ENCODE measurements at places on chromosomes 3 and 15.

- no peak overlapping the region for H3K4me3 ChIP-seq
- H3K4me1 ChIP-seq: no peaks in the 10 kb centered on the region
- no peaks in the 10 kb centered on the region for H3K36me3 ChIP-seq
- no peaks in the 10 kb centered on the region for H3K27me3 ChIP-seq
- no peak overlapping the region for H3K27ac ChIP-seq
- DNase-seq: no peak
Measured at GRCh38 chr15:65056106-65056505, 10.9 kb downstream of the SLC51B start.

DNA sequence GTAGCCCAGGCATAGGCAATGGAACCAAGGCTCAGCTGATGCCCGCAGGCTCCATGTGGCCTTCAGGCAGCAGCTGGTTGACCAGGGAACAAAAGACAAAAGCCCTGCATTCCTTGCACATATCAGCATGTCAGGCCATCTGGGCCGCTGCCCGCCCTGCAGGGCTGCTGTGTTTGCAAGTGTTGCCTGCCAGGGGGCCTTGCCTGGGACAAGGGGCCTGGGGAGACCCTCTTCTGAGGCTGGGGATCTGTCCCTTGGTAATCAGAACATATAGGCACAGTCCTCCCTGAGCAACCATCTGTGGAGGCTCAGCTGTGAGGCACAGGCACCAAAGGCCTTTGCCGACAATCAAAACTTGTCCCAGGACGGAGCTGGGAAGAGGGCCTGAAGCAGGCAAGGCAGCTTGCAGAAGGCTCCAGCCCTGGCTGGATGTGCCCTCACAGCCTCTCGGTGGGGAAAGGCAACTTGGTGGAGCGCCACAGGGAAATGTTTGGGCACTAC is 138.2 kb downstream of the TPRA1 start:
- H3K4me3 ChIP-seq: no peak overlapping the region
- no peak for DNase-seq
- peaks cover 12% of the 10 kb centered on the region for H3K4me1 ChIP-seq

GRCh38 chr3:53778153-53778552 is 68.1 kb downstream of the CHDH start:
- H3K27me3 ChIP-seq: no peaks in the 10 kb centered on the region
- no peak for DNase-seq

- H3K4me1 ChIP-seq: no peaks in the 10 kb centered on the region
- H3K36me3 ChIP-seq: no peaks in the 10 kb centered on the region
- no peaks in the 10 kb centered on the region for H3K27me3 ChIP-seq
- DNase-seq: no peak
Measured at GRCh38 chr3:180656406-180656805, 22.9 kb downstream of the CCDC39 start.

GRCh38 chr3:20836801-20837200 is 650.8 kb upstream of the SGO1 start:
- no peak for DNase-seq
- no peak overlapping the region for H3K4me3 ChIP-seq
- no peaks in the 10 kb centered on the region for H3K36me3 ChIP-seq
- no peaks in the 10 kb centered on the region for H3K27me3 ChIP-seq
- no peaks in the 10 kb centered on the region for H3K4me1 ChIP-seq
